ENCODE measurements at places on chromosomes 2 and 18.

DNA sequence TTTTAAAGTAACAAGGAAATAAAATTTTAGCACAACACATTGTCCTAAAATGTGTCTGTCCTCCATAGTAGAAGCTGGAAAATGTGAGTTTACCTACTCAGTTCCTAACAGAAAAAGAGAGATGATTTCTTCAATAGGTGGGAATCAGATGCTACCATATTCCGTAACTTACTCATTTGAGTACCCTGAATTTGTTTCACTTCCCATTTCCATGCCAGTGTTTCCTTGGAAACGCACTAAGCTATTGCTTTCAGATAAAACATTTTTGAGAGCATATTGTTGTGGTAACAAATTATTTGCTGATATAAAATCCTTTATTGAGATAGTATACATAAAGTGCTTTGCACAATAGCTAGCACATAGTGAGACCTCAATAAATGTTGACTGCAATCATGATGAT is 137.5 kb upstream of the BARD1 start:
- DNase-seq = no peak

DNA sequence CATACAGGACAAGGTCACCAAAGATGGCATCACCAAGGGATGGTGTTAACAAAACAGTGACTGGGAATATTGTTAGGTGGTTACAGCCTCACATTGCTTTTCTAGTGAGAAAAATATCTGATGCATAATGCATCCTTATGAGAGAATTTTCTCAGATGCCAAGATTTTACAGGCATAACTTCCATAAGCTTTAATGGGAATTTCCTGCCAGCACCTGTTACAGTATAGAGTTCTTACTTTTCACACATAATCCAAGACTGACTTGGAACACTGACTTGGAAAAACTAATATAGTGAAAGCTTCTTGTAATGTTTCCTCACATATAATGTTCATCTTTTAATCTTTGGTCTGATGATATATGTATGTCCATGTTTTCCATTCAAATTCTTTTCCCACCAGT is 402.8 kb downstream of the ARHGAP15 start:
- DNase-seq = no peak

DNA sequence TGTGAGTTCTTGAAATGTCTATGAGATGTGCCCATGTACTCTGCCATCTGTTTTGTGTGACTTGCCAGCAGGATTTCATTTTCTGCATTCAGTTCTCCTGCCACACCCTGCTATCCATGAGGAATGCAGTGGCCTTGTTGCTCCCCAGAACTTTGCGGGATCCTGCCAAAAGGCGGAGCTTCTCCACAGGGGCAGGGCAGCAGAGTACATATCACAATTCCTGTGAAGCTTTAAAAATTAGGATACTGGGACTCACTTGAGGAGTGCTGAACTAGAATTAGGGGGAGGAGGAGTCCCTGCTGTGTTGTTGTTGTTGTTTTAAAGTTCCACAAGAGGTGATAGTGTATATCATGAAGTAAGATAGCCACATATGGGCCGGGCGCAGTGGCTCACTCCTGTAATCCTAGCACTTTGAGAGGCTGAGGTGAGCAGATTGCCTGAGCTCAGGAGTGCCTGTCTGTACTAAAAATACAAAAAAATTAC is 76.4 kb downstream of the TANC1 start:
- DNase-seq = no peak

DNA sequence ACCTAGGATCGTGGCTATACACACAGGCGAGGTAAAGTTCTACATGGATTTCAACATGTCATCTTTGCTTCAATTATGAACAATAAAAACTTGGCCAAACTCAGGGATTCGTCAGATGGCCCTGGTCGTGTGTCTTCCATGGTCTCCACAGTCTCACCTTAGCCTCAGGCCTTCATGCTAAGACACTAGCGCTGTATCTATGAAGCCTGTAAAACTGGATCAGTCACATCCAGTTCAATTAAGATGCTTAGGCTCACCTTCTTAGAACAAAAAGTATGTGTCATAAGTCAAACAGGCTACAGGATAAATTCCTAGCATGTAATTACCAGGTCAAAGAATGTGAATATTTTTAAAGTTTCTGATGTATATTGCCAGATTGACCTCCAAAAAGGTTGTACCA is 113.7 kb upstream of the NRP2 start:
- DNase-seq = no peak

- no peak for DNase-seq
These were observed 329.0 kb upstream of the LRATD1 start for GRCh38 chr2:14303366-14304115.

- DNase-seq = no peak
These were observed 295.2 kb downstream of the SRBD1 start for GRCh38 chr2:45315861-45316260.

DNA sequence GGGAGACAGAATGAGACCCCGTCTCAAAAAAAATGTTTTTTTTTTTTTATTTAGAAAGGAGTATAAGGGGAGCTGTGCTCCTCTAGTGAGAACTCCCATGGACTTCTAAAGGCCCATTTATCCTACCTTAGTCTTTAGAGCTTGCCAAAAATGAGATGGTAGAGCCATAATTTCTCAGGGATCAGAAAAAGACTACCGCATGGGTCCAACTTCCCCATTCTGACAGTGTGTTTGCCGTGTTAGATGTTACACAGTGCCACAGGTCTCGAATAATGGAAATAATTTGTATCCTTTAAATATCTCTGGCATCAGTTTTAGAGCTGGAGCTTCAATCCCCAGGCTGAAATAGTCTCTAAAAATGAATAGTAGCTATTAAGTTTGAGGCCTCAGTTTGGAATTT is 6.0 kb upstream of the SLC39A10 start:
- DNase-seq = no peak

GRCh38 chr18:6449213-6449612 is 34.5 kb upstream of the L3MBTL4 start:
- DNase-seq = no peak

GRCh38 chr18:11274144-11274794 is 124.9 kb upstream of the PIEZO2 start:
- no peak for DNase-seq

DNA sequence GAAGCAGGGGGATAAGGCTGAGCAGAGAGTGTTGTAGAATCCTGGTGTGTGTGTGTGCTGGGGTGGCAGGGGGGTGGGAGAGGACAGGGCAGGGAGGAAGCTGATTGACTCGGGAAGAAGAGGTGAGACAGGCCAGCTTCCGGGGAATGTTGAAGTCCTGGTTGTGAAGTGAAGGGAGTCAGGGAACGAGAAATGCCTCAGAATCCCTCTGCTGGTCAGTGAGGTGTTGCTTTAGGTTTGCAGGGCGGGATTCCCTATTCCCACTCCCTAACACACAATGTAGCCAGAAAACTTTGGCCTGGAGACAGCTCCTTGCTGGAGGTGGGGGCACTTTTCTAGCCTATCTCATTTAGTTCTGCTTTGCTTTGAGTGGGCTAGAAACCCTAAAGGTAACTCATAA is 265.1 kb downstream of the HAUS1 start:
- no peak for DNase-seq

- no peak for DNase-seq
These were observed 158.8 kb upstream of the SLC39A10 start for GRCh38 chr2:195498176-195498575.

GRCh38 chr18:5937121-5937520 is 41.8 kb upstream of the TMEM200C start:
- DNase-seq = no peak

GRCh38 chr2:217863883-217864282 is 138.9 kb downstream of the TNS1 start:
- DNase-seq = no peak

Measured in KG1 (cell line).